ENCODE measurements at places on chromosomes 6 and 20. TPM values are rescaled to one million over a fixed set of nuclear protein-coding genes. Genes with fewer than 3 reads are reported as not detected.

STX11 gene
- 16.8 TPM for total RNA-seq

GRCh38 chr20:48983423-48984400, 62.2 kb downstream of the ARFGEF2 start:
- no peak for DNase-seq

DNA sequence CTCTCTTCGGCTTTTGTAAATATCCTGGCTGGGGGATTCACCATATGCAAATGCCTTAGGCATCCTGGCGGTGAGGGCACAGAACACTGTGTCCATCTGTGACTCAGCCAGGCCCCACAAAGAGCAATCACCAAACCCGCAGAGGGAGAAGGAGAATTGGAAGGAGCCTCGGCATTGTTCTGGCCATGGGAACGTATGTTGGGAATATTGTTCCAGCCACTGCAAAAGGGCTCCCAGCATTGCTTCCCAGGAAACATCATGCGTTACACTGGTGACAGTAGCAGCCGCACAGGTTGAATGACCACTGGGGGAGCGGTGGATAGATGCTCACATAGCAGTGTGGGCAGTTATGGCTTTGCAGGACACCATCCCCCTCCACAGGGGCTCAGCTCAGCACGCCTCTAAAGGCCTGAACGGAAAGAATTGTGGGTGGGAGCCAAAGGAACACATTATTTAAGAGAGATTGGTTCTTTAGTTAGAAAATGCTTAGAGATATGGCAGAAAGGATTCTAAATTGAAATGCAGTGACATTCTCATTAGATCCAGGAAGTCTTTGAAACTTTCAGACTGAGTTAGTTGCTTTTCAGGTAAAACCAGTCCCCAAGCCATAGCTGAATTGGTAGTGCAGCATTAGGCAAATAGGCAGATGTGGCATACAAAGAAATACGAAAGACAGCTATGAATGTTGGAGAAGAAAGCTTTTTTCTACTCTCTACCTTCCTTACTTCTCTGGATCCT, 104.3 kb downstream of the RNF144B start:
- no peak for DNase-seq

GRCh38 chr6:163414946-163415619, 565 bp downstream of the QKI start:
- DNase-seq, result peak; percentile 2

DNA sequence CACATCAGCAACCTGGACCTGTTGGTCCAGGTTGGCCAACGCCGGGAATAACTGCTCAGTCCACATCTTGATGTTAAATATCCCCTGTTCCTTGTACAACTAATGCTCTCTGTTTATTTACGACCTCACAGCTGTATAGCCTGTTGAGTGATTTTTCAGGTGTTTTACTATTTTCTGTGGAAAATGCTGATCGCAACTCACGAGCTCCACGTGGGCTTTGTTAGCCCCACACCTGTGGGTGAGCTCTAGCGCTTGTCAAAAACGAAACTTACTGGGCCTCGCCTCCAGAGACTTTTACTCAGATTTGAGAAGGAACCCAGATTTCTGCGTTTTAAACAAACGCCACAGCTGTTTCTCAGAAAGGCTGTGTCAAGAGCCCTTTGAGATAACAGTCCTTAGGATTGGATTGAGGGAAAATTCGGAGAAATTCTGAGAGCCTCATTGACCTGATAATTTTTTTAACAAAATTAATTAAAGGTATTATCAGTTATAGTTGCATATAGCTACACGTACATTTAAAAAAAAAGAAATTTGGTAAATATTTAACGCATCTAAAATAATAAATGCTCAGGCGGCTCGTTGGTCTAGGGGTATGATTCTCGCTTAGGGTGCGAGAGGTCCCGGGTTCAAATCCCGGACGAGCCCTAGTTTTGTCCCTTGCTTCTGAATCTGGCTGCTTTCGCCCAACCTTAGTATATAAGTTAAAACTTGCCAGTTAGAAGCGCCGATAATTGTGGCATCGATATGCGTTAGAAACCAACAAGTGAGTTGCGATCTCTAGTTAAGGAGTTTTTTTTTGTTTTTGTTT, 16.7 kb downstream of the HMGN4 start:
- peak; percentile 45 for DNase-seq

KCNK16 gene
- total RNA-seq, result not detected

DNA sequence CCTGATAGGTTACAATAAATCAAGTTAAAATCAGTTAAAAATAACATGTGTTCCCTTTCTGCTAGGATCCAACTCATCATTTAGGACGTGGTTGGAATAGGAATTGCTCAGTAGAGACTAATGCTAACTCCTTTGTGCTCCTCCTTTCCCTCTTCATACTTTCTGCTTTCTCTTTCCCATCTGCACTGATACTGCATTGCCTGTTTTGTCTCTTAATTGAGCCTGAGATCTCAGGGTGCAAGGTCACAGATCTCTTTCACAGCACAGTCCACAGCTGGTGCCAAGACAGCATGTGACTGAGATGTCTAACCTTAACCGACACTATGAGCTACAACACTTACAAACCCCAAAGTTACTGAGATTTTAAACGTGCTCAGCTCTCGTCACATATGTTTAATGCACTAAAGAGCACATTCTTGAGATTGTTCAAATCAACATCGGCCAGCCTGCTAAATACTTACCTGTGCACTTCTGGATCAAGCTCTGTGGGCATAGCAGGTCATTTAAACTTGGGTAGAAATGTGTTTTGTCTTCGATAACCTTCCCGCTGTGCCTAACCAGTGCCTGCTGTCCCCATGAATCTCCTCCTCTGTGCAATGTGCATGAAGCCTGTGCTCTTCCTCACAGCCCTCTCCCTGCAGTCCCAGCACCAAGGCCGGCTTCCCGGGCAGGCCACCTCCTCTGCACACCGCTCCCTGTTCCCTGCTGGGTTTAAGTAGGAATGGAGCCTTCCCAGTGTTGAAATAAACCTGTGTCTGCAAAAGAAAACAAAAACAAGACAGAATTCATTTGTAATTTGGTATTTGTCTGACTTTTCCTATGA, 39.6 kb upstream of the AFDN start:
- DNase-seq, result no peak

DNA sequence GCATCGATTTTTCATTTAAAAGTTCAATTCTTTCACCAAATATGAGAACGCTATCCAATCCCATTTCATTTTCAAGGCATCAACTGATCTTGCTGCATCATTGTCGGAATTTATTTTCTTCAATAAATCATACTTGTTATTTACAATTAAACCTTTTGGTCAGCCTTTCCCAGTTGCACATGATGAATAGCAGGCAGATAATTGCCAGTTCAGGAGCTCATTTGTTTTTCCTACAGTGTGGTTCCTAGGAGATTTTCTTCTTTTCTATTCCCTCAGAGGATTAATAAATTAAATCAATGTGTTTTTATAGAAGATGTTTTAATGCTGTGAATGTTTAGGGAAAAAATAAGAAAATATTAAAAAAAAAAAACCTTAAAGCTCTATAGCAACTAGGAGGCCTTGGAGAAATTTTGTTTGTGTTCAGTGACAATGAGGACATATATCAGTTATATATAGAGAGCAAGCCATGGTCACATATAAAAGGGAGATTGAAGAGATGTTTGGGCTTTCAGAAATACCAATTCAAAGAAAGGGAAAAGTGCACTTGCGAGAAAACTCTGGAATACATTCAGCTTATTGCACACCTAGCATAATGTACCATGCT, 30.4 kb downstream of the LGSN start:
- no peak for DNase-seq

RCAN2 gene
- not detected for total RNA-seq

- no peak for DNase-seq
Observed at GRCh38 chr6:11448038-11448437, 89.5 kb upstream of the TMEM170B start.

DNA sequence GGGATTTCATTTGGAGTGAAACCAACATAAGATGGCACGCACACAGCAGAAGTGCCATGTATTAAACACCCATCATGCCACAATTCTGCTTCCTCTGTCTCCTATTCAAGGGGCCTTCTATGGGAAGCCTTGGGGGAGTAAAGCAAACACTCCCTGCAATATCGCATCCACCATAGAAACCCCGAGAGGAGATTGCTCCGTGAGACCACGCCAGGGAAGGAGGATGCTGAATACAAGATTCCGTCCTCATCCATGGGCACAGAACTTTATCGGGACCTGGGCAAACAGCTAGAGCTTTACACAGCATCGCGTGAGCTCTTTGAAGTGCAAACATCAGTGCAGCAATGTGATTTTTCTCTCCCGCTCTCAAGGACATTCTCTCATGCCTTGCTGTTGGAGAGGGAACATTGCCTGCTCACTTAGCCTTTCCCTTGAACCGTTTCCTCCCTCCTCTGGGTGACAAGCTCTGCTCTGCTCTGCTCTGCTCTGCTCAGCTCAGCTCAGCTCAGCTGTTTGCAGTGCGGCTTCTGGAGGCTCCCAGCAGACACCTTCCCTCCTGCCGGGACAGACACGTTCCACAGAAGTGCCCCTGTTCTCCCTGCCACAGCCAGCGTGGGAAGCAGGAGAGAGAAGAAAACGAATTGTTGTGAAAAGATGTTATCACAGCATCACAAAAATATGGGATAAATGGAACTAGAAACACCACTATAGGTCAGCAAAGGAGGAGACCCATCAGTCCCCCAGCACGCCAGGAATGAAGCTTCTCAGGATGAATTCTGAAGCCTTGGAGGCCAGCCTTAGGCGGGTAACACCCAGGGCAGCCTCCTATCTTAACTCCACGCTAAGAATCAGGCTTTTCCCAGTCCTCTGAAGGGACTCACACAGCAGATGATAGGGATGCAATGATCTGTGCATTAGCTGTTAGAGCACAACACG, 48.2 kb downstream of the RNASET2 start:
- no peak for DNase-seq

DNA sequence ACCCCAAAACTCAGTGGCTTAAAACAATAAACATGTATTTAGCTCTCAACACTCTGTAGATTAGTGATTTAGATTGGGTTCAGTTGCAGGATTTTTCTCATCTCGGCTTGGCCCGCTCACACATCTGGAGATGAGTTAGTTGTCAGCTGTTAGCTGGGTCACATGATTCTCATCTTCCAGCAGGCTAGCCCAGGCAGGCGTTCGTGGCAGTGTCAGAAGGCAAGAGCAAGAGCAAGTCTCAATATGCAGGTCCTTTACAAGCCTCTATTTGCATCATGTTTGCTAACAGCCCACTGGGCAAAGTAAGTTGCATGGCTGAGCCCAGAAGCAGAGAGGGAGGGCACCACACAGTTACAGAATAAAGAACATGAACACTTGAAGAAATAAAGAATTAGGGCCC, 83.6 kb upstream of the MYLIP start:
- no peak for DNase-seq

DNA sequence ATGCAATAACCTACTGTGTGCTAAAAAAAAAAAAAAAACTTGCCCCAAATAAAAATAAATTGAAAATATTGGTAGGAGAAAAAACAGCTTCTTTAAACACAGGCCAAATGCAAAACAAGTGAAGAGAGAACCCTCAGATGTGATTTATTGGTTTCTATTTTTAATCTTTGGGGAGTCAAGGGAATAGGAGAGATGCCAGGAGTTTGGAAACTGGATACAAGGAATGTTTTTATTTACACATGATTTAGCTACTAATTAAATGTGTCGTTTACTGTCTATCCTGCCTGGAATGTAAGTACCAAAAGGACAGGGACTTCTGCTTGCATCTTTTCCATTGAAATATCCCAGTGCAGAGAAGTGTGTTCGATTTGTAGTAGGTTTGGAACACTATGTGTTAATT, 810.7 kb downstream of the MAFB start:
- no peak for DNase-seq

DST gene
- total RNA-seq, result 5.9 TPM

GRCh38 chr6:89575562-89575960, 63.0 kb downstream of the LYRM2 start:
- DNase-seq, result no peak

USP49 gene
- 1.3 TPM for total RNA-seq

GRCh38 chr6:74734901-74735300, 471.0 kb downstream of the COL12A1 start:
- no peak for DNase-seq

- no peak for DNase-seq
Observed at GRCh38 chr6:35341557-35341956, 801 bp upstream of the PPARD start.

- no peak for DNase-seq
Observed at GRCh38 chr6:36930483-36930882, 24.1 kb upstream of the PI16 start.

CD24 gene
- total RNA-seq, result not detected

DNA sequence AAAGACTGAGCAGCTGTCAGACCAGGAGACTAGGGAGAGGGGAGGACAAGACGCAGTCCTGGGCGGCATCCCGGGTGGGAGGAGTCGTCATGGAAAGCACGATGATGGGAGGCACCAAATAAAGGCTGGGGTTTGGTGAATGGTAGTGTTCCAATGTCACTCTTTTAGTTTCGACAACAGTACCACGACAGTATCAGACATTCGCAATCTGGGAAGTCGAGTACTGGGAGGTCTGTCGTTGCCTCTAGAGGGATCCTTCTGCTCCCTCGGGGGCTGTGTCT, 32.1 kb downstream of the PSMG4 start:
- no peak for DNase-seq

GPR63 gene
- 0.25 TPM for total RNA-seq

AVP gene
- total RNA-seq, result 0.47 TPM

AKAP12 gene
- total RNA-seq, result 0.03 TPM

GRM1 gene
- not detected for total RNA-seq

- no peak for DNase-seq
Observed at GRCh38 chr6:154598399-154598798, 87.9 kb upstream of the CNKSR3 start.

SPTLC3 gene
- total RNA-seq, result 0.59 TPM

KIZ gene
- total RNA-seq, result 31.1 TPM

CRISP3 gene
- total RNA-seq, result not detected

HLA-DRA gene
- 50.3 TPM for total RNA-seq

DNA sequence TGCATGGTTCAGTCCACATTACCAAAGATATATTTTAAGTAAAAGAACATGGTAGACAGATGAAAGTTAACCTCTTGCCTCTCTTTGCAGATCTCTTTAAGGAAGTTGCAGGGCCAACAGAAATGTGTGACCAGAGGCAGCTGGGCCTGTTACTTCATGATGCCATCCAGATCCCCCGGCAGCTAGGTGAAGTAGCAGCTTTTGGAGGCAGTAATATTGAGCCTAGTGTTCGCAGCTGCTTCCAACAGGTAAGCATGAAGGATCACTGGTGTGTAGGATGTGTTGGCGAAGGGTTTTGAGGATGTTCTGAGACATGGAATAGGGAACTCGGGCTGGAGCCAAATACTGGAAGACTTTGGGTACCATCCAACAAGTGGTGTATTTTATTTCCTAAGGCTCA, 508.6 kb downstream of the UTRN start:
- no peak for DNase-seq

- DNase-seq, result no peak
Observed at GRCh38 chr6:39839445-39839844, 47.3 kb downstream of the DAAM2 start.

LY6G6D gene
- total RNA-seq, result not detected

ARMC12 gene
- 2.8 TPM for total RNA-seq

DNA sequence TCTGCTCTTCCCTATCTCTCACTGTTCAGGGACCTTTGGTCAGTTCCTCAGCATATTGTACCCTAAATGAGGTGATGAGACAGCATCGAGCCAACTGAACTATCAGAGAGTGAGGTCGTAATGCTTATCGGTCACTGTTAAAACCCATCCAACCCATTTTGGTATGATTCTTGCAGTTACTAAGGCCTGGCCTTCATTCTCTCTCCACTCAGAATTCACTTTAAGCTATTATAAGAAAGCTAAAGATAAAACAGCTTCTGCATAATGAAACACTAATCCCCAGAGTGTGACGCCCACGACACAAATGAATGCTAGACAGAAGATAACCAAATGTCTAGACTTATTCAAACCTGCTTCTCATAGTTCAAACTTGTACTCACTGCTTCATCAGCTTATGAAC, 175.8 kb downstream of the GMPR start:
- peak; percentile 4 for DNase-seq

HLA-DQB1 gene
- total RNA-seq, result 21.5 TPM

NKX2-4 gene
- total RNA-seq, result not detected
